Activated B cell treated with CpG ODN at 0.5 μM for 24 hours (primary cell): ENCODE measurements at places on chromosomes 5 and 9.

DNA sequence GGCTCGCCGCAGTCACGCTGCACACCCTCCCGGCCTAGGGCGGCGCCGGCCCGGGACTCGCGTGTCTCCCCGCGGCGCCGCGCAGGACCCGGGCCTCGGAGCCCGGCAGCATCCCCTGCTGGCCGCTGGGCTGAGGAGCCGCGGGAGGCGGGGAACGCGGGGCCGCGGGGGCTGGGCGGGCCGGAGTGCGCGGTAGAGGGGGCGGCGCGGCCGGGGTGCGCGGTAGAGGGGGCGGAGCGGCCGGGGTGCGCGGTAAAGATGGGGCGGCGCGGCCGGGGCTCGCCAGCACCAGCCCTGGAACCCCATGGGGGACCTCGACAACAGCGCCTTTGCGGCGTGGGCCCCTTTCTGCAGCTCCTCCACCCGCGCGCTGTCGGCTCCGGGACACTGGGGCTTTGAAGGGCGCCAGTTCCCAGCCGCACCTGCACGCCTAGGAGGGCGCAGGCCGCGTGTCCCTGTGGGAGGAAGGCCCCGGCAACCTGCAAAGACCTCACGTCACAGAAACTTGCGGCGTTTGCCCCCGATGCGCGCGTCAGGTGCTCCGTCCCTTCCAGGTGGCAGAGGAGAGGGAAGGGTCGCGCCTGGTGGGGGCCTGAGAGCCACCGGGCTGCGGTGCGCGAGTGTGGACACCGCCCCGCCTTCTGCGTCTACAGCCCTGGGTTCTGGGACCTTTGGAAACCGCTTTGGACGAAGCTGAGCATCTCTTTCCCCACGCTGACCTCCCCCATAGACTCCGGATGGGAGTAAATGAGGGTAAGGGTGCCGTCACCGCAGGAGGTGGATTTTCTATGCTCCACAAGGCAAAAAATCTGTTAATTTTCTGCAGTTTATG lies 49.6 kb downstream of the NSUN2 start:
- peak; percentile 27 for DNase-seq

GRCh38 chr5:112708103-112708622 lies 29.5 kb upstream of the APC start:
- DNase-seq: no peak

- no peak for DNase-seq
Observed at GRCh38 chr9:8961186-8961851, 1161.7 kb upstream of the DMAC1 start.

DNA sequence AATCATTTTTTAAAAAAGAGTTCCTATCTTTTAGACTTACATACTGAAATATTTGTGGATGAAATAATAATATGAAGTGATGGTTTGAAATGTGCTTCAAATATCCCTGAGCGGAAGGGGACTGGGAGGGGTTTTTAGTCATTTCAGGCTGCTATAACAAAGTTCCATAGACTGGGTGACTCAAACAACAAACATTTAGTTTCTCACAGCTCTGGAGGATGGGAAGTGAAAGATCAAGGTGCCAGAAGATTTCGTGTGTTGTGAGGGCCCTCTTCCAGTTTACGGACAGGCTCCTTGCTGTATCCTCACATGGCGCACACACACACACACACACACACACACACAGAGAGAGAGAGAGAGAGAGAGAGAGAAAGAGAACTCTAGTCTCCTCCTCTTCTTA lies 27.1 kb upstream of the TEX10 start:
- no peak for DNase-seq

DNA sequence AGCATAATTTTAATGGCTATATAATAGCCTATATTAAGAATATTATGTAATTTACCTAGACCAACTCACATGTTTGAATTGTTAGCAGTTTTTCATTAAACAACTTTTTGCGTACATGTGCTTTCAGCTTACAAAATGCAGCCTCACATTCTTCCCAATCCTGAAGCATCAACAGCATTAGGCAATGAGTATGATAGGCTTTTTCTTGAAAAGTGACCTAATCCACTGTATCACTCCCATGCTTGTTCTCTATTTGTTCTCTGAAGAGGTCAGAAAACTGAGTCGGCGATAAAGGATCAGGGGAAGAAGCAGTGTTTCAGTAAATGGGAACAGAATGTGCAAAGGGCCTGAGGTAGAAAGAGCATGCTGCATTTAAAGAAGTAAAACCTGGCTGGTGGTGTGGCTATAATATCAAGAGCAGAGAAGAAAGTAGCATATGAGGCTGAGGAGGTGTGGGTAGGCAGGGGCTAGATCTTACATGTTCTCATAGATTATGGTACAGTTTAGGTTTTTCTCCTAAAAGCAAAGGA lies 212.4 kb downstream of the SAXO1 start:
- no peak for DNase-seq

- no peak for DNase-seq
Observed at GRCh38 chr5:55601204-55601618, 66.4 kb upstream of the PLPP1 start.

DNA sequence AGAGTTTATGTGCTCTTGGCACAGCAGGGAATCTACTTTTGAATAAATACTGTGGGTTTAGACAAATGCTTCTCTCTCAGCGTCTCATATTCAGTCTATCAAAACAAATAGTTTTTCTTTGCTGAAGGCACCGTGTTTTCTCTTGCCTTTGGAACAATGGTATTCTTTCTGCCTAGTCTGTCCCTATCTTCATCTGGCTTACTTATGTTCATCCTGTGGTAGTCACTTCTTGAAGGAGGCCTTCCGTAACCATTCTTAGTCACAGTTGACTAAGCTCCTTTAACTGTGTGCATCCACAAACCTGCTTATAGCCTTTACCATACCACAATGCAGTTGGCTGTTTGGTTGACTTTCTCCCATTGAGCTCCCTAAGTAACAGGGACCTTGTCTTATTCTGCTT lies 45.9 kb downstream of the LARP1 start:
- no peak for DNase-seq

GRCh38 chr5:159877016-159877415 lies 39.3 kb upstream of the ADRA1B start:
- DNase-seq: no peak

DNA sequence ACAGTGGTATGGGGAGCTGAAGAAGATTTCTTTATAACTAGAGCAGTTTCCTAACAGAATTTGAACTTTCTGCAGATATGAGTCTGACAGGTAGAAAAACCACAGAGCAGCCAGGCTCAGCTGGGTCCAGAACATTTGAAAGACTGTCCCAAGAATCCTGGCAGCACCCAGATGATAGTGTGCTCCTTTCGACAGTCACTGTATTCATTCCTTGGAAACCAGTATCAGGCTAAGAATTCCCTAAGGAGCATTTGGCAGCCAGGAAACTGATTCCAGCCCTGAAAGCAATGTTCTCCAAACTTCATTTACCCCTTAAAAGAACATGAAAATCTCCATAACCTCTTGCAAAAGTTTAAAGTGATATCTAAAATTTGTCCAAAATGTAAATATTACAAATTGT lies 123.0 kb upstream of the MTAP start:
- DNase-seq: no peak

GRCh38 chr9:127505396-127506116 lies 54.2 kb downstream of the LRSAM1 start:
- no peak for DNase-seq

- no peak for DNase-seq
Observed at GRCh38 chr5:1752881-1753280, 46.8 kb downstream of the MRPL36 start.
